Activated T-helper 2 cell treated with anti-CD3 and anti-CD28 coated beads, Interferon-gamma antibody, Interleukin-2, Interleukin-4, amounts not matched to agents 10 μg/mL and 5 μg/mL and 100 μg/mL, durations not matched to agents 14 hours and 24 hours and 36 hours (primary cell): ENCODE measurements at places on chromosomes 2 and 18. TPM values are rescaled to one million over a fixed set of nuclear protein-coding genes. Genes with fewer than 3 reads are reported as not detected.

- no peak overlapping the region for H3K4me3 ChIP-seq
- peaks cover 1% of the 10 kb centered on the region for H3K27me3 ChIP-seq
Observed at GRCh38 chr2:28970464-28971160, 10.5 kb upstream of the TOGARAM2 start.

- DNase-seq, result no peak
- H3K27ac ChIP-seq, result no peak overlapping the region
- no peak overlapping the region for H3K4me3 ChIP-seq
- H3K4me1 ChIP-seq, result no peaks in the 10 kb centered on the region
- H3K27me3 ChIP-seq, result no peaks in the 10 kb centered on the region
- H3K36me3 ChIP-seq, result no peaks in the 10 kb centered on the region
Observed at GRCh38 chr2:122500316-122501105, 745.1 kb downstream of the TSN start.

- no peak for DNase-seq
- no peak overlapping the region for H3K4me3 ChIP-seq
- no peaks in the 10 kb centered on the region for H3K36me3 ChIP-seq
- no peaks in the 10 kb centered on the region for H3K27me3 ChIP-seq
Observed at GRCh38 chr2:150274108-150274507, 213.4 kb downstream of the RND3 start.

Gene FZD7
- total RNA-seq, result 1.1 and 1.4 TPM in 2 replicates

GRCh38 chr2:146278881-146279280 is 1565.9 kb upstream of the ACVR2A start:
- H3K4me3 ChIP-seq, result no peak overlapping the region
- H3K36me3 ChIP-seq, result no peaks in the 10 kb centered on the region
- no peaks in the 10 kb centered on the region for H3K4me1 ChIP-seq
- no peak for DNase-seq
- no peaks in the 10 kb centered on the region for H3K27me3 ChIP-seq

DNA sequence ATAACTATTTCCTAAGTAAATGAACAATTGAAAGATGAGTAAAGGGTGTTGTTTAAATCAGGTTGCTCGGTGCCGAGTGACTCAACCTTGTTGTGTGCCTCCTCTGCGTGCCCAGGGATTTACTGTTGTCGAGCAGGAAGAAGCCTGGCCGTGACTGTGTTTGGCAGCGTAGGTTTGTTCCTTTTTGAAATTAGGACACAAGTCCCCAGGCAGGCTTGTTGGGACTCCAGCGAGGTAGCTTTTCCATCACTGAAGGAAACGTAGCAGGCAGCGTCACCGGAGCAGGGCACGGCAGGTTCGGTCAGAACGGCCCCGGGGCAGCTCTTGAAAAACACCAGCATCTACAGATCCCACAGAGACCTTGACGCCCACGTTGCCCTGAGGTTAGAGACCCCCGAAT is 48.6 kb downstream of the TMEM18 start:
- H3K36me3 ChIP-seq, result no peaks in the 10 kb centered on the region
- no peak for DNase-seq
- peaks cover 13% of the 10 kb centered on the region for H3K27me3 ChIP-seq

Gene ZNF142
- total RNA-seq, result 48.7 and 51.0 TPM in 2 replicates

GRCh38 chr2:219453671-219454590 is 19.3 kb downstream of the SPEG start:
- no peaks in the 10 kb centered on the region for H3K36me3 ChIP-seq
- H3K4me1 ChIP-seq, result peaks cover 7% of the 10 kb centered on the region
- DNase-seq, result no peak
- H3K27me3 ChIP-seq, result peaks cover 20% of the 10 kb centered on the region
- no peak overlapping the region for H3K27ac ChIP-seq

Gene CIB4
- not detected in 2 replicates for total RNA-seq

Gene UGT1A8
- total RNA-seq, result not detected in 2 replicates

GRCh38 chr2:239291475-239292350 is 109.1 kb downstream of the HDAC4 start:
- H3K27ac ChIP-seq, result no peak overlapping the region
- H3K36me3 ChIP-seq, result peaks cover 19% of the 10 kb centered on the region
- H3K4me3 ChIP-seq, result no peak overlapping the region
- no peaks in the 10 kb centered on the region for H3K27me3 ChIP-seq
